Activated T-cell treated with anti-CD3 and anti-CD28 coated beads, Interleukin-2, amount 50 U/mL, for 72 hours (primary cell): ENCODE measurements at places on chromosomes 6 and 20. TPM values are rescaled to one million over a fixed set of nuclear protein-coding genes. Genes with fewer than 3 reads are reported as not detected.

DNA sequence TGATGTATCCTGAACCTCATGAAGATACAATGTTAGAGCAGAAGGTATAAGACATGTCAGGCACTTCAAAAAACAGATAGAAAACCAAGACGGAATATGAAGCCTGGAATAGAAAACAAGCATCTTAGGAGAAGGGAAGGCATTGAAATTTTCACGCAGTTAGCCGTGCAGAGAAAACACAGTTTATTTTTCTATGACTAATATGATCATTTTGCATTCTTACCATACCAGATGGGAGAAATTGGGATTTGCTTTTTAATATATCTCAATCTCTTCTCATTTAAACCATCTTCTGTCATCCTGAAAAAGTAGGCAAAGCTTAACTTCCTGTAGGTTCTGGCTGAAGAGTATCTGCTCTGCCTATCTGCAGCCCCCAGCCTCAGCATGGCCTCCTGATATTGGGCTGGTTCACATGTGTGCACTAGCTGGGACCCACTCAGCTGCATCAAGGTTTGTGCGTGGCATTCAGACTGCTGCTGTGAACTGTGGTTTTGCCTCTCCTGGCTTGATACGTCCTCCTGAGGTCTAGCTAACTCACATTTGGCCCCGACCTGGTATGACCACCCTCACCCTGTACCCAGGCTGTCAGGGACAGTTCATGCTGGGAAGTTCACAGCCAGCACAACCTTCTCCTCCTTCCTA, 392.5 kb upstream of the SASH1 start:
- DNase-seq, result no peak

GRCh38 chr6:16762550-16763477, 1.6 kb upstream of the ATXN1 start:
- peak; percentile 58 for DNase-seq

ABT1 gene
- total RNA-seq, result 21.8 TPM

DEFB129 gene
- total RNA-seq, result not detected

SLC39A7 gene
- total RNA-seq, result 58.3 TPM

DNA sequence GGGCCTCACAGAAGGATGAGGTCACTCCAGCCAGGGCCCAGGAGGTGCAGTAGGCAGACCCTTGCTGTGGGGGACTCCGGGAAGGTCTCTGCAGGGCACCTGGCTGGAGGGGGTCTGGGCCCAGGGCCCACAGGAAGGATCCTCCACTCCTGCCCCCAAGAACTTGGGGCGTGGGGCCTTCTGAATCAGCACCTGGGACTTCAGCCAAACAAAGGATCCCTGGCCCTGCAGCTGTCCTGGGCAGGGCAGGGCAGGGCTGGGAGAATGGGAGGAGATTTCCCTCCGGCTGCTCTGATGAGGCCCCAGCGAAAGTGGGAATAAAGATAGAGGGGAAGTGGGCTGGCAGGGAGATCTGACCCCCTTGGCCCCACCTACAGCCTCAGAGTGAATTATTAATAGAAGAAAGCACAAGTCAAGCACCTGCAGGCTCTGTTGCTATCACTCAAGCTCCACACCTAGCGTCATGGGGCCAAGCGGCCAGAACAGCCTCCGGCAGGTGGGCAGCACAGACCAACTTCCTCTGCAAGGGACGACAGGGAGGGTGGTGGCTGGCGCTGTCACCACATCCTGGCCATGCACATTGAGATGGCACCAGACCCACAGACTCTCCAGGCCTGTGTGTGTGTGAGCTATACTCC, 61.6 kb upstream of the MRPS10 start:
- peak; percentile 57 for DNase-seq

- DNase-seq, result no peak
Measured at GRCh38 chr6:34099878-34100277, 46.0 kb downstream of the GRM4 start.

PM20D2 gene
- 11.6 TPM for total RNA-seq

- peak; percentile 27 for DNase-seq
Measured at GRCh38 chr6:107115695-107116327, 496 bp upstream of the BEND3 start.

RIN2 gene
- not detected for total RNA-seq

- DNase-seq, result no peak
Measured at GRCh38 chr20:51204794-51205193, 181.9 kb upstream of the KCNG1 start.

LCA5 gene
- 0.23 TPM for total RNA-seq

GRCh38 chr6:144954241-144954556, 669.1 kb downstream of the UTRN start:
- no peak for DNase-seq

- no peak for DNase-seq
Measured at GRCh38 chr20:1491860-1492642, 831 bp upstream of the SIRPB2 start.

DNA sequence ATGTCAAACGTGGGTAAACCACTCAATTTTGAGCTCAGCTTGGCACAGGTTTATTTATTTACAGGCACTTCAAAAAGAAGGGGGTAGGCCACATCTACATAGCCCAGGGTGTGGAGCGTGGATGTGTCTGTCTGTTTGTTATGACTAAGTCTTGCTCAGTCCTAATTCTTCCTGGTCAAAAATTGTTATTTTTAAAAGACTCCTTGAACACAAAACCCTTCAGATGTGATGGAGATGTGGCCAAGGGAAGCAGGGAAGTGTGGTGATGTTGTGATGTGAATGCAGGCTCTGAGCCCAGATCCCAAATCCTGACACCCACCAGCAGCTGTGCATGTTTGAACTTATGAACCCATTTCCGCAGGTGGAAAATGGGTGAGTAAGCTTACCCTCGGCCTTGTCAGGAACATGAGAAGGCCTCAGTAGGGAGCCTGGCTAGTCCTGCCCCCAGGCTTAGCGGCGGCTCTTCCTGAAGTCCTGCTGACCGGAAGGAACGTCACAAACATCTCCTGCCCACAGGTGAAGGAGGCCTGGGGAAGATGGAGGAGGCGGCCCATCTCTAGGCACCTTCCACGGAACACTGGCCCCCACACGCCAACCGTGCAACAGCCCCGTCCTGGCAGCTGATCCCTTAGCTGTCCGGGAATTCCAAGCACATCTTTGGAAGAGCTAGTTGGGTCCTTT, 119.7 kb downstream of the MYLK4 start:
- no peak for DNase-seq

DNA sequence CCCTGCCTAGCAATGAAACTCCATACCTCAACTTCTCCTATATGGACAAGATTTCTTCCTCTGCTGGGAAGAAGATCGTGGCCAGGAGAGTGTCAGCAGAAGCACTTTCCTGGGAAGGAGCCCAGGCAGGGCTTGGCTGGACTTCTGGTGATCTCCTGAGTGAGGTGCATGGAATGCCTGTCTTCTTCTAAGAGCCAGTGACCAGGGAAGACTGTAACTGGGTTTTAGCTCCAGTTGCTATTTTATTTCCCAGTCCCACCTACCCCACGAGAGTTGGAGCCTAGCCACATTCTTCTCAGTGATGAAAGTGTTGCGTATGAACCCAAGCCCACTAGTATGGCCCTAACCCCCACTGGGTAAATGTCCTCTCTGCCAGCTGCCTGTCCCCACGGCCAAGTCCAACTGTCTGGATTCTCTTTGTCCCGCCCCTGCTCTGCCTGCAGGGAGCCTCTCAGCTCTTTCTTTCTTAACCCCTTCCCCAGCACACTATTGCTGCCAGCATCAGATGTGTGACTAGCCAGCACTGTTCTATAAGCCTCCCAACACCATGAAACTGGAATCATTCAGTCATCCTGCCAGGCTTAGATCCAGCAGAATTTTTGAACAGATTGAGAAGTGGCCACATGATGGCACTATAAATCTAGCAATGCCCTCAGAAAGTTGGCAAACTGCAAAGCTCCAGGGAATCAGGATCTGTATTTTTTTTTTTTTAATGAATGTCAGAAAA, 69.8 kb upstream of the FAM184A start:
- no peak for DNase-seq

DNA sequence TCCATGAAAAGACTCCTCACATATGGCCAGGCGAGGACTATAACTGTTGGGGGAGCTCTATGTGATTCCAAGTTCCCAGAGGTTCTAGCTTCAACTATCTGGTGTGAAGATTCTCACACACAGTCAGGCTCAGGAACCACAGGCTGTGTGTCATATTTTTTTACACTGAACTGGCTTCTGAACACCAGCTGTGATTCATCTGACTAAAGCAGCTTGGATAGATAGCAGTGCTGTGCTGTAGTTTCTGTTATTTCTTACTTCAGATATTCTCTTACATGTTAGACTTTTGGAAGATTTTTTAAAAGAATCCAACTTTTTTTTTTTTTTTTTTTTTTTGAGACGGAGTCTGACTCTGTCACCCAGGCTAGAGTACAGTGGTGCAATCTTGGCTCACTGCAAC, 140.7 kb upstream of the MCHR2 start:
- no peak for DNase-seq

PIGU gene
- 25.2 TPM for total RNA-seq

- DNase-seq, result no peak
Measured at GRCh38 chr20:17882065-17882833, 86.3 kb downstream of the SNX5 start.

DNA sequence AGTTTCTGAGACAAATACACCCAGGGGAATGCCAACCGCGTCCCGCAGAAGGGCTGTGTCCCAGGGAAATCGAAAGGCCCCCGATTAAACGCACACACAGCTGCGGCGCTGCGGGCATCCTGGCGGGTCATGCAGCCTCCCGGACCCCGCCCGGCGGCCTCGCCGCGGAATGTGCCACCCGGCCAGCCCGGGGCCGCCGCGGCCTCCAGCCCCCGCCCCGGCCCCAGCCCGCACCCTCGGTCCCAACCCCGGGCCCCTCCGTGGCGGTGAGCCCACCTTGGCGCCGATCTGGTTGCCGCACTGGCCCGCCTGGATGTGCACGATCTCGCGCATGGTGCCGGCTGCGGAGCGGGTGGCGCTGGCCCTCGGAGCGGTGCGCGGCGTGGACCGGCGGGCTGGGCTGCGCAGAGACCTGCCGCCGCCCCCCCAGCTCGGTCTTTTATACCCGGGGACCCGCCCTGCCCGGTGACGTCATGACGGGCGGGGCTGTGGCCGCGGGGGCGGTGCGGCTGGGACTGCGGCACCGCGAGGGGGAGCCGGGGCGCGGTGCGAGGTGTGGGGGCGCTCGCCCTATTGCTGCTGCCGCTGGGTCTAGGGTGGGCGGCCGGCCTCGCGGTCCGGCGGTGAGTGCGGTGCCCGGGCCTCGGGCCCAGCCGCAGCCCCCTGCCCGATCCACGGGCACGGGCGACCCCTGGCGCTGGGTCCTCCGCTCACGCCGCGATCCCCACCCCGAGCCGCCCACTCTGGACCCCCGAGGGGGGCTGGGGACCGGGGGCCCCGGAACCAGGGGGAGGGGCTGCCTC, at the start of gene TUBB2A:
TUBB2A (minus strand) TSS at position 414 of the 803 bp plus-strand sequence; CDS start at position 333, 81 bp downstream.
- DNase-seq, result peak; percentile 93

DNA sequence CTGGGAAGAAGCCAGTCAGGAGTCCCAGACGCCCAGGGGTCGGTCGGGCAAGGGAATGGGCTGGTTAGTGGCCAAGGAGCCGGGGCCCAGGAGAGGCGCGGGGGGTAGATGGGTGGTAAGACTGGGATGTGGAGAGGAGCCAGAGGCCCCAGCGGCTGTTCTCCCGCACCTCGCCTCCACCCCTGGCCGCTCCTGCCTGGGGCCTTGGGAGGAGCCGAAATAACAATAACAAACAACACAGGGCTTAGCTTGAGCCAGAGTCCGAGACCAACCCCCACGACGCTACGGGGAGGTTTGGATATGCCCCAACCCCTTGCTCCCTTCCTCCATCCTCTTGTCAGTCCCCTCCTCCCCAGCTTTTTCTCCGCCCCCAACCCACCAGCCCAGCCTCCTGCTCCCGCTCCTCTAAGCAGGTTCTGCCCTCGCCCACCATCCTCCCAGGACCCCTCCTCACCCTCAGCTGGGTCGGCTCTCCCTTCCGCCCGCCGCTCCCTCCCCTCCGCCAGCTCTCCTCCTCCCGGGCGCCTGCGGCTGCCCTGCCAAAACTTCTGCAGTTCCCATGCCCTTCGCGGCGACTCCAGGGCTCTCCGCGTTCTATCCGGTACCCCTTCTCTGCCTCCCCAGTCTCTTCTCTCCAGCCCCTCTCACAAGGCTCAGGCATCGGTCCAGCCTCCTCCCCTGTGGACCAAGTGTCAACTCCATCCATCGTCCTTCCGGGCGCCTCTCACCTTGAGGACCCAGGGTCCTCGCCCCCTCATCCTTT, 1.1 kb downstream of the RNF39 start:
- DNase-seq, result no peak

DNA sequence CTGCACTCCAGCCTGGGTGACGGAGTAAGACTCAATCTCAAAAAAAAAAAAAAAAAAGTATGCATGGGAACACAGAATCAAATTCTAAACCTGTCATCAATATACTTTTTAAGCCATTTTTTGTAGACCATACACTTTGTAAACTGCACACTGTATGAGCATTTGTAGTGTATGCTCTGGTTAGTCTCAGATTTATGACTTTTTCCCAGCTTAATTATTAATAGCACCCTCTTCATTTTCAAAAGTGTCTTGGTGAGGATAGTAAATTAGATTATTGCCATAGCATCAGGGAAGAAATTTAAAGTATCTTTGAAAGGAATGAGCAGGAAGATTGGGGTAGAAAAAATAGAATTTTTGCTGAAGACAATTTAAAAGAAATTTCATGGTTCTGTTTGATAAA, 330.8 kb upstream of the RSPO3 start:
- no peak for DNase-seq

DNA sequence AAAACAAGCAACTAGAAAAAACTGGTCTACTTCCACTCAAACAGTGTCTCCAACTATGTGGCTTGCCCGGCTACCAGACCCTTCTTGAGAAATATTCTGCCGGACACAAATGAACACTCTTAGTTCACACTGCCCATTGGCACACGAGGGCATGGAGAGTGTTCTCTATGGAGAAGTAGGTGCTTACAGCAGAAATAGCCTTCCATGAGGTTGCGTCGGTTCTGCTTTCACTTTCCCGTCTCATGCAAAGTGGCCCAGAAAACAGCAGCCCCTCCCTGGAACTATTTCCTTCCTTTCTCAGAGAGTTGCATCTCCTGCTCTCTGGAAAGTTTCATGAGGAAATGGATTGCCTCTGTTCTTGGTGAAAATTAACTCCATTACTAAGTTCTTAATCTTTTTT, 9.5 kb upstream of the HLA-DOA start:
- peak; percentile 37 for DNase-seq
